ENCODE measurements at places on chromosomes 2 and 18.

DNA sequence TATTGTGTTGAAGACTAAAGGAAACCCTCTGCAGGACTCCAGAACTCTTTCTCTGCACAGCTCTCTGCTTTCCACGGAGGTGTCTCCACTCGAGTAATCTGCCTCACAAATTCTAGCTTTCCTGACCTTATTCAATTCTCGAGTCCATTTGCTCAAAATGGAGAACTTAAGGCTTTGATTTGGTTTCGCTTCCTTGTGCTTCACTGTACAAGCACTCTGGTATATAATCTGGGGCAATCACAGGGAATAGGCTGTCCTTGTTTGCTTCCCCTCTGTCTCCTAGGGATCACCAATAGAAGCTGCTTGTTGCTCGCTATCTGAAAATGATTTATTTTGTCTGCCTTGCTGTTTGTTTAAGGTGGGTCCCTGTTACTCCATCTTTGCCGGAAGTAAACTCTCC, 129.1 kb upstream of the DOCK10 start:
- no peak for DNase-seq

DNA sequence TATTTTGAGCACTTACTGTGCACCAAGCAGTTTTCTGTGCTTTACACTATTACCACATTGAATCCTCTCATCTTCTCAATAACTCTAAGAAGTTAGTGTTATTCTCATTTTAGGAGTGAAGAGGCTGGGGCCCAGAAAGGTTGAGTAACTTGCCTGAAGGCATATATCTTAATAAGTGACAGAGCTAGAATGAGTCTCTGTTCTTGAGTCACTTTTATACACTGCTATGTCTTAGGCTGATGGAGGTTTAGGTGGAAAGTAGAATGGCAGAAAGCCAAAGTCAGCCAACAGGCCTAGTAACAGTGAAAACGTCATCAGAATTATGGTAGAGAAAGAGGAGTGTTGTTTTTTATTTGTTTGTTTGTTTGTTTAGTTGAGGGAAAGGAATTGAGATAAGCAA, 27.9 kb upstream of the RPE start:
- DNase-seq, result no peak

DNA sequence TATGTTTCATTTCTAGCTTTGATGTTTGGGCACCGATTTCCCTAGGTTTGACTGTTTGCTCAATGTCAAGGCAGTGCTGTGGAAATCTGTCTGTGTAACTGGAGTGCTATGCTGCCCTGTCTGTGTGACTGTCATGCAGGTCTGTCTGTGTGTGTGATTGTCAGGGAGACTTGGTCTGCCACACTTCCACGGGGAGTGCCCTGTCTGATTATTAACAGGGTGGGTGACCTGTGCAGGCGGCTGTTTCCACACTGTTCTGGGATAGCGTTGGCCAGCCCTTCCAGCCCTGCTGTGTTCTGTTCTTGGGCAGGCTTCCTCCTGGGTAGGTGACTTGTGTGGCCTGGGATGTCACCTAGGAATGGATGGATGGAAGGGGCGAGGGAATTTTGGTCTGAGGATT, 85.3 kb downstream of the FHOD3 start:
- DNase-seq, result no peak

GRCh38 chr2:10989151-10989550, 77.4 kb downstream of the KCNF1 start:
- no peak for DNase-seq

- peak; percentile 46 for DNase-seq
Measured at GRCh38 chr18:48833701-48834412, 116.9 kb downstream of the SMAD7 start.

DNA sequence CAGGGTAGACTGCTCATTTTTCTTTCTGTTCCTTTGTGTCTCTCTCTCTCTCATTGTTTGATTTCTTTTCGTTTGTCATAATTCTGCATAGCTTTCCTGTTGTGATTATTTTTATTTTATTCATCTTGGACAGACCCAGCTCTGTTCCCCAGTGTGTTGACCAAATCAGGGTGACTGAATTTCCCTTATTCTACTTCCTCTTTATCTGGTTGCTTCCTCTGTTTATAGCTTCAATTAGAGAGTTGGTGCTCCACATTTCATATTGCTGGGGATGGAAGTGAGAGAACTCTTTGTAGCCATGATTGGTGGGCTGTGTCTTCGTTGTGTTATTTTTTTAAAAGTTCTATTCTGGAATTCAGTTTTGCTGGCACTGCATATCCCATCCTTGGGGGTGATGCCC, 19.1 kb downstream of the PROKR1 start:
- no peak for DNase-seq

- no peak for DNase-seq
Measured at GRCh38 chr18:45168866-45169600, 446.2 kb upstream of the SLC14A2 start.

DNA sequence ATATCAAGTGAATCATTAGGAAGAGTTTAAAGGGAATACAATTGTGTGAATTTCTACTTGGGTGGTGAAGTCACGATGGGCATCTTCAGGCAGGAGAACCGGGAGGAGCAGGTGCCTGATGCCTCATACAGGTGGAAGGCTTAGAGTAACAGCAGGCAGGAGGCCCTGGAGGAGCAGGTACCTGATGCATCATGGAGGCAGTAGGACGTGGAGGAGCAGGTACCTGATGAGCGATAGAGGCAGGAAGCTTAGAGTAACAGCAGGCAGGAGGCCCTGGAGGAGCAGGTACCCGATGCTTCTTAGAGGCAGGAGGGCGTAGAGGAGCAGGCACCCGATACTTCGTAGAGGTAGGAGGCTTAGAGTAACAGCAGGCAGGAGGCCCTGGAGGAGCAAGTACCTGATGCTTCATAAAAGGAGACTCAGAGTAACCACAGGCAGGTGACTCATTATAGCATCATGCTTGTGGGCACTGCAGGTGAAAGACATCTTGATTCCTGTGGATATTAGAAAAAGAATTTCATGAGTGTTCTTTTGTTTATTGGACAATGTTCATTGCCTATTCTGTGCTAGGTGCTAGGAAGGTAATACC, 133.9 kb downstream of the ATP9B start:
- DNase-seq, result no peak

GRCh38 chr2:49569176-49569575, 414.9 kb upstream of the FSHR start:
- DNase-seq, result no peak

DNA sequence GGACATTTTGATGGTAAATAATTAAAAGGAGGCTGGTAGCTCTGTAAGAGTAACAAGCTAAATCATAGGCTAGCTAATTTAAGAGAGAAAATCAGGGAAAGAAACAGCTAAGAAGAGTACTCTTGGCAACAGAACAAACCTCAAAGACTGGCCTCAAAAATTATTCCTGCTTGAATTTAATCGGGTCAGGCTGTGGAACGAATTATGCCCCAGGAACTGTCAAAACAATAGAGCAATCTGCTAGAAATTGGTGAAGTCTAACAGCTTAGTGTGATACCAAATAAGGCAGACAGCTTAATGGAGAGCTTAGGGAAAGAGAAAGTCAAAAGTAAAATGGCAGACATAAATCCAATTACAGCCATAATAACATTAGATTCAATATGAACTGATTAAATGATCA, 215.7 kb downstream of the MREG start:
- DNase-seq, result no peak

DNA sequence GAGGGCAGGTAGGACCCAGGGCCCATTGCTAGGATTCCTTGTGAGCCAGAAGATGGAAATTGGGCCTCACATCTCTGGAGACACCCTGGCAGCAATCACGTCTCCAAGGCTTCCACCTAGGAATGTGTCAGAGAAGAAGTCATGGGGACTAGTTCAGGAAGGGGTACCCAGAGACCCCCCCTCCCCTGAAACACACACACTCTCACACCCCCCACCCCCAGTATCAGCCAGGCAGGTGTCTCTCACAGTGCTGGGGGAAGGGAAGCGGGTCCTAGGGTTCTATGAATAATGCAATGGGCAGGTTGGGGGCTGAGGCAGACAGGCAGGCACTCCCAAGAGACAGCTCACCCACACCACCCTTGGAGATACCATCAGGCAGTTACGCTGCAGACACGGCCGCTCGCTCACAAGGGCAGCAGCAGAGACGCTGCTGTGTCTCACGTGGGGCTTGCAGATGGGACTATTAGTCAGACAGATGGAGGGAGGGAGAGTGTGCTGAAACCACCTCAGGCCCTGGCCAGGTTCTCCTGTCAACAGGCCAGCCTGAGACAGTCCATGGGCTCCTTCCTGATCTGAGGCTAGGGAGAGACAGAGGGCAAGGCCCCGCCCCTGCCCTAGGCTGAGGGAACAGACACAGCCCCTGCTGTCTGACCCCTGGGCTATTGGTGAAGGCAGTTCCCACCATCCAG, 134.6 kb downstream of the CYP26B1 start:
- DNase-seq, result no peak

DNA sequence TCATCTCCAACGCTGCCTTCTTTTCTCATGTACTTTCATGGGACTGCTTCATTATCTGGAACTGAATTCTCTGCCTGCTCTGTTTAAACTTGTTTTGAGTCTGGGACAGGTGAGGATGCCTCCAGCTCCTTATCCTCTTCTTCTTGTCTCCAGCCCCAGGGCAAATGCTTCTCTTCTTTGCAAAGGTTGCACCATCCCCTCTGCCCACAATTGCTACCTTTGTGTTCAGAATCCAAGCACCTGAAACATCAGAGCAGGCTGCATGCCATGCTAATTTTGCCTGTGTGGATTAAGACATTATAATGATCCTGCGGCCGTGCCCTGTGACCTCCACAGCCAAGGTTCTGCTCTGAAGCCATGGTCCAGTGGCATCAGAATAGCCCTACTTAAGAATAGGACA, 309.5 kb downstream of the EPHA4 start:
- no peak for DNase-seq

DNA sequence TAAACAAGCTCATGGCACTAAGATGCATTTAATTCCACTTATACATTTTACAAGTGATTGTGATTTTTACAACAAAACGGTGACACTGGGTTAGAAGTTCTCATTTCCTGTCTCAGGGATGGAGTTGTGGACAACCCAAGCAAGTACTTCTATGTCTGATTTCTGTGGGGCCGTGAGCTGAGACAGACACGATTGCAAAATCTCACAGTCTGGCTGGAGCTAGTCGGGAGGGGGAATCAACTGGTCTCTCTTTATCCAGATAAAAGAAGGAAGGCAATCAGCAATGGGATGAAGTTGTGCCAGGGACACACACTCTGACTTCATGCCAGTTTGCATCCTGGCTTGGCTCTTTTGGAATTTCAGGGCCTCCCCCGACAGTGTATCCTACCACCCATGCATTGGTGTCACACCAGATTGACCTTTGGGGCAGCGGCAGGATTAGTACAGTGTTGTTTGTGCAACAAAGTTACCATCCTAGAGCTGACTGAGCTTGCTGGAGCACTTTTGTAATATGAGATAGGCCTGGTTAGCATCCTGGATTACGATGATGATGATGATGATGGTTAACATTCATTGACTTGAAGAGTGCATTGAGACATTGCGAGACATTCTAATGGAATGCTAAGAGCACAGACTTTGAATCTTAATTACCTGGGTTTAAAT, 98.8 kb downstream of the CTAGE1 start:
- DNase-seq, result no peak

DNA sequence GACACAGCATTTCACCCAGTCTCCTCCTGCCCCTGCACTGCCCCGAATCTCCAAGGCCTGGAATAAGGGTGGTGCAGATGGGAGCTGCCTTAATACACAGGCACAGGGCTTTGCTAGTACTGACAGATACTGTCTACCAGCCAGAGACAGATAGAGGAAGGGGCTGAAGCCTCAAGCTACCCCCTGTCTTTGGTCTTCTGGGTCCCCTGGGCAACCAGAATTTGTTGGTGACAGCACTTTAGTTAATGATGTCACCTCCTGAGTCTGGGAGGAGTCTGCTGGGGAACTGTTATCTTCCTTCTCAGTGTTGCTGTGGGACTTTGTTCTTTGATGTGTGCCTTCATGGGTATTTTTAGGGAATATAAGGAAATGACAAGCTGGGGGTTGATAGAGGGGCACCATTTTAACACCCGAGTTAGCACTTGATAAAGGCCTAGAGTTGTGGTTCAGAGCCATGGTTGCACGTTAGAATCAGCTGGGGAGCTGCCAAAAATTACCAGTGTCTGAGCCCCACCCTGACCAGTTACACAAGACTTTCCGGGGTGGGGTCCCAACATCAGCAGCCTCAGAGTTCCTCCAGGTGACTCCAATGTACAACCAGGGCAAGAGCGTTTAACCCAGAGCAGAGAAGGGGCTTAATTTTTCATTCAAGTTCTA, 136.8 kb downstream of the SMAD7 start:
- peak; percentile 41 for DNase-seq

DNA sequence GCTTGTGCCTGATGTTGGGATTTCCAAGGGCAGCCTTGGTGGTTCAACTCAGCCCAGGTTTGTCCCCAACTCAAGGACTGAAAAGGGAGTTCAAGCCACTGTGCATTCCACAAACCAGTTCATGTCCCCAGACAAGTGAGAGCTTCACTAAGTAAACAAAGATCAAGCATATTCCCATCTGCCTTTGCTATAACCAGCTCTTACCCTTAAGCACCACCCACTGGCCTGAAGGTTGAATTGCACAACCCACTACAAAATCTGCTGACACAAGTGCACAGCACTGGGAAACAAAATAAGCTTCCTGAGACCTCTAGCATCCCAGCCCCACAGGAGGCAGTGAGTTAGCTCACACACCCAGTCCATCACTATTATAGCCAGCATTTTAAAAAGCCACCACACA, 516.7 kb downstream of the NR4A2 start:
- DNase-seq, result no peak

DNA sequence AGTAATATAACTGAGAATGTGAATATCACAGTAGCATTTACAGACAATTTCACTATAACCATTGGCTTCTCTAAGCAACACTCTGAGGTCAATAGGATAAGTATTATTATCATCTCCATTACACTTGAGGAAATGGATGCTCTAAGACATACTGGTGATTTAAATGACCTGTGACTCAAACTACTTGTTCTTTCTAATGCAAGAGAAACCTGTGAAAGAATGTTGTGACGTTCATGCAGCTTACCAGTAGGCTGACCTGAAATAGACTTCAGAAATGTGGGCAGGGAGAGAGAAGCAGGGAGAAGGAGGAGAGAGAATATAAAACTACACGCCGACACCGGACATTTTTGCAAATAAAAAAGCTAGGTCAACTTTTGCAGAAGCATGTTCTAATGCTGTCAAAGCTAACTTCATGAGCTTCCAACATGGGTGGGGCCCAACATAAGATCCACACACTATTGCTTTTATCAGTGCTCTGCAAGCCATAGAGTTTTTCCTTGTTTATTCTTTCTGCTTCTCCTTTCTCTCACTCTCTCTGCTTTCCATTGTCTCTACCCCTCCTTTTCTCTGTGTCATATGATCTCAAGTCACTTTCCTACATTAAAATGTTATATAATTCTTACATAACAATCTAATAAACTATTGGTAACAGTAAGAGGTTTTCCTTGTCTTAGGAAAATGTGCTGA, 217.6 kb upstream of the FN1 start:
- no peak for DNase-seq

DNA sequence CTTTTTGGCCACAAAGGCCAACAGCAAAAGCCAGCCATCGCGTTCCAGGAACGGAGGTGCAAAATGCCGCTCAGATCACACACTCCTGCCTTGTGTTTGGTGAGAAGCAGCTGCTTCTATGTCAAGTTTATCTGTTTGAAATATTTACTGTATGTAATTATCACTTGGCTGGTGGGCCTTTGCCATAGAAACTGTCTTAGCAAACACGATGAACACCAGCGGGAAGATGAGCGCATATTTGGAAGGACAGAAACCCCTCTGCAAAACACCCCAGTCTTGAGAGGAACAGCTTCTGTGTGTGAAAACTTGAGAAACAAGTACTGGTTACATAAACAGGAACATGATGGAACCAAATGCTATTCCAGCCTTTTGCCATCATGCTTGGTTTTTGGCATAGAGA, 59.7 kb downstream of the SCG2 start:
- DNase-seq, result no peak
